ENCODE measurements at places on chromosomes 16 and 17.
A peak's percentile ranks its signal among the peaks of the same experiment; 100 is the strongest.

GRCh38 chr17:82960419-82961271 lies 118.8 kb upstream of the METRNL start:
- DNase-seq: no peak

GRCh38 chr17:17507465-17508011 lies 11.3 kb upstream of the RASD1 start:
- no peak for DNase-seq

DNA sequence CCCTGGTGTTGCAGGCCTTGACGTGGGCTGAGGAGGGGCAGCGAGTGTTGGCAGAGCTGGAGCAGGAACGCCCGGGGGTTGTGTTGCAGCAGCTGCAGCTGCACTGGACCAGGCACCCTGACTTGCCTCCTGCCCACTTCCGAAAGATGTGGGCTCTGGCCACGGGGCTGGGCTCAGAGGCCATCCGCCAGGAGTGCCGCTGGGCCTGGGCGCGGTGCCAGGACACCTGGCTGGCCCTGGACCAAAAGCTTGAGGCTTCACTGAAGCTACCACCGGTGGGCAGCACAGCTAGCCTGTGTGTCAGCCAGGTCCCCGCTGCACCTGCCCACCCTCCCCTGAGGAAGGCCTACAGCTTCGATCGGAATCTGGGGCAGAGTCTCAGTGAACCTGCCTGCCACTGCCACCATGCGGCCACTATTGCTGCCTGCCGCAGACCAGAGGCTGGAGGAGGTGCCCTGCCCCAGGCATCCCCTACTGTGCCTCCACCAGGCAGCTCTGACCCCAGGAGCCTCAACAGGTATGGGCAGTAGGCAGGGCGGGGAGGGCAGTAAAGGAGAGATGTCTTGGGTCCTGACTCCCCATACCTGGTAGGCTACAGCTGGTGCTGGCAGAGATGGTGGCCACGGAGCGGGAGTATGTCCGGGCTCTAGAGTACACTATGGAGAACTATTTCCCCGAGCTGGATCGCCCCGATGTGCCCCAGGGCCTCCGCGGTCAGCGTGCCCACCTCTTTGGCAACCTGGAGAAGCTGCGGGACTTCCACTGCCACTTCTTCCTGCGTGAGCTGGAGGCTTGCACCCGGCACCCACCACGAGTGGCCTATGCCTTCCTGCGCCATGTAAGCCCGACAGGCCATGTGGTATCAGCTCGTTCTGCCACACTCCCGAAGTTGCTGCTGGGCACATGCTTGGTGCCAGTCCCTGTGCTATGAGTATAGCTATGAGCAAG lies 5.6 kb downstream of the PLEKHG4 start:
- no peak for DNase-seq

DNA sequence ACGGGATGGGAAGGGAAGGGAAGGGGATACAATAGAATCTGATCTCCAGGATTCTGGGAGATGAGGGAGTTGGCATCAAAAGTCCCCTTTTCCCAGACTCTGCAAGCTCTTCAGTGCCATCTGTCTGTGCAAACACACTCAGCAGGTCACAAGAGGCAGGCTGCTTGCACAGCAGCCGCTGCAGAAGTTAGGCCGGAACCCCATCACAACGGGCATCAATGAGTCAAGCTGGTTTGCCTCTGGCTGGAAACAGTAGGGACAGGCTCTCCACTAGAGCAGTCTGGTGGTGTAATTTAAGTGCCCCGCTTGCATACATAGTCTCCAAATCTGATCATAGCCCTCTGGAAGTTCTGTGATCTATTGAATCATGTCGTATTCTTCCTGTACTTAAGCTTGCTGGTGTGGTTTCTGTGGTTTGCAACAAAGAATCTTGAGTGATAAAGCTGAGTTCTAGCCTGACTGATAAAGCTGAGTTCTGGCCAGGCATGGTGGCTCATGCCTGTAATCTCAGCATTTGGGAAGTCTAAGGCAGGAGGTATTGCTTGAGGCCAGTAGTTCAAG lies 33.7 kb upstream of the KDM8 start:
- no peak for DNase-seq

DNA sequence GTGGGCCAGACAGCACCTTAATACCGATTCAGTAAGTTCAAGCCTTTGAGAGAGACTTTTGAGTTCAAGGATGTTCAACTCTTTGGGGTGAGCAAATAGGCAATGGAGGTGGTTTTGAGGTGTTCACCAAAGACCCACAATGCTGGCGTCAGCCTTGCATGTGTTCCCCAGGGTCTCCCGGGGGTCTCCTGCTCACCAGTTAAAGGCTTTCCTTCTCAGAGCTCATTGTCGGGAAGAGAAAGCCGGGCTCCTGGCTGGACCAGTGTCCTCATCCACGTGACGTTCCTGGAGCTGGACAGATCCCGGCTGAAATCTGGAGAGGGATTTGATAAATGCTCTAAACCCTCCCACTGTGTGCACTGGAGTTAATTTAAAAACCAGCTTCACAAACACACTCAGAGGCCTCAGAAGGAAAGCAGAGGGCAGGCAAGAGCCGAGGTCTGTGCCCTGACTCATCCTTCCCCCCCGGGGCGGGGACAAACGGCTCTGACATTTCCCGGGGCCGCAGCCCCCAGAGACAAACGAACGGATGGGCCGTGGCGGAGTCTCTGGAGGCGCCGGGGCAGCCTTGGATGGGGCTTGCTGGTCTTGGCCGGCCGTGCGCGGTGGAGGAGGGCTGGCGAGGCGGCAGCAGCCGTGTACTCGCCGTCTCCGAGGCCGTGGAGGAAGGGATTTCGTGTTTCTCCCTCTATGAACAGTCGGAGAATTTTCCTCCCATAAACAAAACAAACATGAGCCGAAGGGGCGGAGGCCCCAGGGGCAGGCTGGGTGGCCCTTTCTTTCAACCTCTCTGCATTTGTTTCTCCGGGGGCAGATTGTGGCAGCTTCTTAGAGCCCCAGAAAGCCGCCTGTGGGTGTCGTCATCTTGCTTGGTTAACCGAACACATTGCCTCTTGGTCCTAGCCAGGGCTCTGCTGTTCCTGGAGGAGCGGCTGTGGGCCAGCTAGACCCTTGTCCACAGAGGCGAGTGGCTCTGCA lies 94.2 kb downstream of the NTN1 start:
- DNase-seq: peak; percentile 6

DNA sequence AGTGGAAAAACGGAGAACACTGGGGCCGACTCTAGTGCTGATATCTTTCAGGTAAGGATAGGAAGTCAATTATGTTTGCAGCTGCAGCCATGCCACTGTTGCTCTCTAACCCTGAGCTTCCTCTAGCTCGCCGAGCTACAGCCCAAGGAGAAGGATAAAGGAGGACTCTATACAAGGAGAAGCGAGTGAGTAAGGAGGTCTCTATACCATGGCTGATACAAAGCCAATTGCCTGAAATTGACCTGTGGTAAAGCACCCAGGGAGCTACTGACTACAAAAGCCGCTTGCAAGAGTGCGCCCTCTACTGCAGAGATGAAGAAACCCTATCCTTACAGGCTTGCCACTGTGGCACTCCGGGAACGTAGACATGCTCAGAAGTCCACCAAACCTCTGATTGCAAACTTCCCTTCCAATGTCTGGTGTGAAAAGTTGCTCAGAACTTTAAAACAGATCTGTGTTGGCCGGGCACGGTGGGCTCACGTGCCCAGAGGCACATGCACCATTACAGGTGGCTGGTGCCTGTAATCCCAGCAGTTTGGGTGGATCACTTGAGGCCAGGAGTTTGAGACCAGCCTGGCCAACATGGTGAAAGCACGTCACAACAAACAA lies 10.8 kb upstream of the SLC46A1 start:
- peak; percentile 74 for DNase-seq

DNA sequence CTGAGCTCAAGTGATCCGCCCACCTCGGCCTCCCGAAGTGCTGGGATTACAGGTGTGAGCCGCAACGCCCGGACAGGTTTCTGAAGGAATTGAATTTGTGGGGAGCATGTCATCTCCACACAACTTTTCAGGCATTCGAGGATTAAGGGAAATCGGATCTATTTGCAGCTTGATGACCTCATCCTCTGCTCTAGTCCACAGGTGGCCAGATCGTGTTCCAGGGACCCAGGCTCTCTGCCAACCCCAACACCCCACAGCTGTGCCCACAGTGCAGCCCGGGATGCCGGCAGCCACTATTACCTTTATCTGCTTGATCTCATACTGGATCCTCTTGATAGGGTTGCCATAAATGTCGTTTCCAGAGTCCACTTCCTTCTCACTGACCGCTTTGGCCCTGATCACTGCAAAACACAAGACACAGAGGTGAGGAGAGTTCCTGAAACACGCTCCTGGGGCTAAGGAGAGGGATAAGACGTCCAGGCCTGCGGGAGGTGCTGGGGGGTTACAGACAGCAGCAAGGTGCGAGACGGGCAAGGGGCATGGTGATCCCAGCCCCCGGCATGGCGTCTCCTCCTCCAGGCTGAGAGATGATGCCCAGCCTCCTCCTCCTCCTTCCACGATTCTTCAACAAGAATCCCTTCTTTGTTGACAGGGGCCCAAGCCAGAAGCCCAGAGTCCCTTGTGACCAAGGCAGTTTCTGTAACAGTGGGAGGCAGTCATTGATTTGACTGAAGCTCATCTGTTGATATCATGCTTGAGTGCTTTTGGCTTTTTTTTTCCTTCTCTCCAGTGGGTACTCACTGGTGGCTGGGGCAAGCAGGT lies 29.3 kb downstream of the CEP295NL start:
- DNase-seq: no peak

DNA sequence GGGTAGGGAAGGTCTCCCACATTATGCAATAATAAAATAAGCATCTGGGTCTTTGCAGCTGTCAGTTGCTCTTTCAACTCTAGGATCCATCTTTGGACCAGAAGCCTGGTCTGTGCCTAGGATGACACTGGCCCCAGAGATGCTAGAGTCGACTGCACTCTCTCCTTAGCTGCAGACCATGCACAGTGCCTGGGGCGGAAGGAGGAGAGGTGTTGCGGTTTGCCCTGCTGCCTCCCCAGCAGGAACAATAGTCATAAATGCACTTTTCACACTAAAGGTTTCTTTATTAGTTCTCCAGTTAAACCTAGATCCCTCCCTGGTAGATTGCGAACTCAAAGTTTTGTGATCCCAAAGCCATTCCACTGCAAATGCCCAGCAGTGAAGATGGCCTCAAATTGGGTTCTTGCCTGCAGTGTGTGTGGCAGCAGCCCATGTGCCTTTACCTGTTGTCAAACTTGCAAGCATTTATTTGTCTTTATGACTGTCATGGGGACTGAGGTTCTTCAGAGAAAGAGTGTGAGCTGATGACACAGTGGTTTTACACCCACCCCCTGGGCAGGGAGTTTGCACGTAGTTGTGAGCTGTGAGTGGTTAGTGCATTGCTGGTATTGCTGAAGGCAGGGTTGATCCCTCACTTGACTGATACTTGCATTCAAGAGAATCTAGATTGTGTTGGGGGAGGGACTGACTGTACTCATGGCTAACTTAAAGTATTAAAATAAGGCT lies 10.3 kb downstream of the ATXN1L start:
- no peak for DNase-seq

DNA sequence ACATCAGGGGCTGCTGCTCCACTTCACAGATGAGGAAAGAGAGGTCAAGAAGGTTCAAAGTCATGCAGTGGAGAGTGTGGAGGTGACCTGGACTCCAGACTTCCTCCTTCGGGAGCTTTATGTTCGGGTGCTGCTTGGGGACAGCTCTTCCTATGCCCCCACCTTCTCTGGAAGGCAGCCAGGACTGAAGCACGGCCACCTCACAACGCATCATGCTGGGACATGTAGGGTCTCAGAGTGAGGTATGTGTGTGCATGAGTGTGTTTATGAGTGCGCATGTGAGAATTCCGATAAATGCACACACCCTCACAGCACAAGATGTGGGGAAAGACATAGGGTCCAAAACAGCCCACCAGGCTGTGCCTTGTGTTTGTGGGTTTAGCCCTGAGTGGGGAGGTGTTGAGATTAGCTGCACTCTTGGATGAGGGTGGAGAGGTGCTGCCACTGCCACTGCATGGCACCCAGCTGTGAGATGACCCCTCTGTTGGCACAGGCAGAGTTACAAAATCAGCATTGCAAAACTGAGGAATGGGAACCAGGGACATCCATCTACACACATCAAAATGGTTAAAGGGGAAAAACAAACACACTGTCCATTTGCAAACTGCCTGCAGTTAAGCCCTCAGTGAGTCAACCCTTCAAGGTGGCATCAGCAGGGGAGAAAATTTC lies 367.4 kb downstream of the SEC14L1 start:
- no peak for DNase-seq

- DNase-seq: no peak
Observed at GRCh38 chr17:67139784-67140665, 95.7 kb downstream of the CACNG1 start.

GRCh38 chr17:13865650-13866049 lies 203.7 kb upstream of the COX10 start:
- DNase-seq: no peak

DNA sequence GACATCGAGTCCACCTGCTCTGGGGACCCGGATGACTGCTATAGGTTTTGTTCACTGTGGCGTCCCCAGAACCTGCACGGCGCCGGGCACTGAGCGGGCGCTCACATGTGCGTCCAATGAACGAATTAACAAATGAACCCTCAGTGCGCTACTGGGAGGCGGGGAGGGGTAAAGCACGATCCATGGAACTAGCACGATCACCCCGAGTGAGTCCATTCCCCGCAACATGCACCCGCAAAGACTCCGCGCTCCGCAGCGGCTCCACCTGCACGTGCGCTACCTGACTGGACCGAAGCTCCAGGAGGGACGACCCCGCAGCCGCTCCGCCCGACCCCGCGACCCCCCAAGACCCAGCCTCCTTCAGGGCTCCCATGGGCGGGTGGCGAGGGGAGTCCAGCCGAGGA lies 491 bp downstream of the TRAP1 start:
- peak; percentile 13 for DNase-seq

DNA sequence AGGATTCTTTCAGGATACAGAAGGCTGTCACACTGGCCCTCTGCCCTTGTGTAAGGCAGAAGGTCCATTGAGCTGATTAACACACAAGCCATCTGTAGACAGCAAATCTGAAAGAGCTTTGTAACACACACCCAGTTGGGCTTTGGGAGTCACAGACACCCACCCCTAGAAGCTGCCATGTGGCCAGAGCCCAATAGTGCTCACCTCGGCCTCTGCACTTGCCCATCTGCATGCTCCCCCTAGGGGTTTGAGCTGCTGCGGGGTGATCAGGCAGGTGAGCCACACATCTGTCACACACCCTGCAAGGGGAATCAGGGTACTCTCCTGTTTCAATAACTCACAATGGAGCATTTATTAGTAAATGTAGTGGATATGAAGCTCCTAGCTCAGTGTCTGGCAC lies 138.3 kb downstream of the CHD9NB start:
- DNase-seq: no peak

GRCh38 chr17:11922638-11923037 lies 74.6 kb downstream of the ZNF18 start:
- no peak for DNase-seq
